ENCODE measurements at places on chromosomes 7 and 10. TPM values are rescaled to one million over a fixed set of nuclear protein-coding genes. Genes with fewer than 3 reads are reported as not detected.

DNA sequence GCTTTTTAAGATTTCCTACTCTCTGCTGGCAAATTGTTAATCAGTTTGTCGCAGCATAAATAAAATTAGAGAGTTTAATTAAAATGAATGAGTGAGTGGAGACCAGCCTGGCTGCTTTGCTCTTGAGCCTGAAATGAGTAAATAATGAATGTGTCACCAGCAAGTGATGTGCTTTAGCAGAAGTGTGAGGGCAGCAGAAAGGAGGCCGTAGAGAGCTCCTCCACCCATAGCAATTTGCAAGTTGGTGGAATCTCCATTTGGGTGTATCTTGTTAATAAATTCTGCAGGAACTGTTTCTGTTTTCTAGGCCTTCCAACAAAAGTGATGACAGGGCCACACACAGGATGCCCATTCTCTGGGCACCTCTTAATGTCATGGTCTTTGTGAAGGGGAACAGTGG, 18.8 kb upstream of the ERCC6 start:
- no peaks in the 10 kb centered on the region for H3K4me1 ChIP-seq
- H3K27me3 ChIP-seq: peaks cover 19% of the 10 kb centered on the region
- H3K27ac ChIP-seq: no peak overlapping the region
- H3K4me3 ChIP-seq: no peak overlapping the region

DNA sequence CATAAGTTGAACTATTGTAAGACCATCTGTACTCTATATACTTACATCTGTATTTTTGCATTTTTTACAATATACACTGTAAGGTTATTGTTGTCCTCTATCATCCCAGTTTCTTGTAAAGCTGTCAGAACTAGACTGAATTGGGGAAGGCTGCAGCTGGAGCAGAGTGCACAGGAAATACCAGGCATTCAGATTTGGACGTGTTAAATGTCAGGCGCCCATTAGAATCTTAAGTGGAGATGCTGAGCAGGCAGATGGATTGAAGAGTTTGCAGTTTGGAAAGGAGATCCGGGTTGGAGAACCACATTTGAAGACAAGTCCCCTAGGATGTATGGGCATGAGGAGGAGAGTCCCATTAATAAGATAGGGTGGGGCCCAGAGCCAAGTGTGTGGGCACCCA, 40.4 kb downstream of the MTURN start:
- no peaks in the 10 kb centered on the region for H3K27me3 ChIP-seq
- no peak for DNase-seq
- H3K4me3 ChIP-seq: no peak overlapping the region
- H3K4me1 ChIP-seq: no peaks in the 10 kb centered on the region
- no peaks in the 10 kb centered on the region for H3K36me3 ChIP-seq
- no peak overlapping the region for H3K27ac ChIP-seq

The PSD gene
- total RNA-seq: 6.2 TPM

- DNase-seq: no peak
- H3K4me3 ChIP-seq: no peak overlapping the region
- peaks cover 43% of the 10 kb centered on the region for H3K36me3 ChIP-seq
These were observed 78.7 kb downstream of the NKX6-2 start for GRCh38 chr10:132707121-132707775.

The NYAP1 gene
- 0.17 TPM for total RNA-seq

- DNase-seq: no peak
- no peak overlapping the region for H3K27ac ChIP-seq
- H3K4me3 ChIP-seq: no peak overlapping the region
- H3K36me3 ChIP-seq: peaks cover 71% of the 10 kb centered on the region
- peaks cover 2% of the 10 kb centered on the region for H3K4me1 ChIP-seq
These were observed 77.2 kb downstream of the EXOC4 start for GRCh38 chr7:133330085-133330484.

- H3K27me3 ChIP-seq: no peaks in the 10 kb centered on the region
- H3K36me3 ChIP-seq: no peaks in the 10 kb centered on the region
- no peaks in the 10 kb centered on the region for H3K4me1 ChIP-seq
- no peak overlapping the region for H3K27ac ChIP-seq
- DNase-seq: no peak
These were observed 11.5 kb downstream of the MYL10 start for GRCh38 chr7:101617451-101618206.

Data from activated naive CD4-positive, alpha-beta T cell treated with anti-CD3 and anti-CD28 coated beads for 36 hours (primary cell).